EL (cell line): ENCODE measurements at places on chromosomes 5 and 9.
A peak's percentile ranks its signal among the peaks of the same experiment; 100 is the strongest.

DNA sequence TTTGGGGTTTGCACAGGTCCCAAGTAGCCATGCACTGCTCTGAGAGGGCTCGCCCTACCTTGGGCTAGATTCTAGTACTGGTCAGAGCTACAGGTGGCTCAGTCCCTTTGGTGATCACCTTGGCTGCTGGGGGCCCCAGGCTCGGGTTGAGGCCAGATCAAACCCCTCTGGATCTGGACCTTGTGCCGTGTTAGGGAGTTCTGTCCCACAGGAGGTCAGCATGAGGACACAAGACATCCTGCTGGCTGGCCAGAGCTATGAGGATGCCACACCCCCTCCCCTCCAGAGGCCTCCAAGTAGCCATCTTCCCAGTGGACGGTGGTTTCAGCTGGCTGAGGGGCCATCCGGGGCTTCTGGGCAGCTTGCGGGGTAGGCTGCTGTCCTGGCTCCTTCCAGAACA, 10.6 kb downstream of the CDK20 start:
- DNase-seq = no peak

GRCh38 chr5:91443023-91443422, 59.9 kb upstream of the ARRDC3 start:
- DNase-seq = peak; percentile 69

GRCh38 chr5:106363578-106363977, 1307.2 kb downstream of the EFNA5 start:
- DNase-seq = no peak

DNA sequence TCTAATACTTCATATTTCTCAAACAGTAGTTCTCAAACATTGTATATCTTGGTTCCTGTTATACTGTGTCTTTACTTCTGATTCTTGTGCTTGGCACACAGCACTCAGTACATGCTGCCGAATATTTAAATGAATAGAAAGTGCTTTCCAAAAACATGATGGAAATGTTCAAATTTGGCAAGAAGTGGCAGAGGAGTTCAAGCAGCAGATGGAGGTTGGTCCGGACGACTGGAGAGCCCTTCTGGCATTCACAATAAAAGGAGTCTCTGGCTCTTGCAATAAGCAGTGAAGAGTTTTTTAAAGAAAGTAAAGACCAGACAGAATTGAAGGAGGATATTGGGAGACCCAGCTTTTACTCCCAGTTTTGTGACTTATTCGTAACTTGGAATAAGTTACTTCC, 36.3 kb downstream of the TSTD2 start:
- no peak for DNase-seq

DNA sequence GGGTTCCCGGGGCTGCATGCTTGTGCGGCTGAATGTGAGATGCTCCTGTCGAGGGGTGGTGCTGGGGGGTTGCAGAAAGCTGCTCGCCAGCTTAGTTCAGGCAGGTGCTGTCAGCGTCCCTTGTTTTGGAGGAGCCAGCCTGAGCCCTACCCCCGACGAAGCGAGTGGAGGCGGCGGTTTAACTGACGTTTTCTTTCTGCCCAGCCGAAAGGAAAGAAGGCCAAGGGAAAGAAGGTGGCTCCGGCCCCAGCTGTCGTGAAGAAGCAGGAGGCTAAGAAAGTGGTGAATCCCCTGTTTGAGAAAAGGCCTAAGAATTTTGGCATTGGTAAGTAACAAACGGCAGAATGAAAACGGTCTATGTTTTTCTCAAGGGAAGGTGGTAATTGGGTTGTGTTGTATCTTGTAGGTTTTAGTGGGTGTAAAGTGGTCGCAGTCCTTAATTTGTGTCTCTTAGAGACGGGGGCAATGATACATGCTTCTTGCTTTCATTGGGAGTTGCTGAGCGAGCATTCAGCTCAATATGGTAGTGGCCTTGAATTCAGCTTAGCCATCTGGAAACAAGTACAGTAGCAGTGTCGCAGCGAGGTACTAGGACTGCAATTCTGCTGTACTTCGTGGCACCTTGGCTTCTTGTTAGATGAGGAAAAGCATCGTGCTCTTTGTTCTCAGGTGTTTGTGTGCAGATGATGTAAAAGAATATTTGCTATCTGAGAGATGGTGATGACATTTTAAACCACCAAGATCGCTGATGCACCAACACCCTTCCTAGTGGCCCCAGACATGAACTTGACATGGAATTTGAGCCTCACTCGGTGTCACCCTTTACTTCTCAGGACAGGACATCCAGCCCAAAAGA, 928 bp downstream of the RPL7A start:
- DNase-seq = no peak

DNA sequence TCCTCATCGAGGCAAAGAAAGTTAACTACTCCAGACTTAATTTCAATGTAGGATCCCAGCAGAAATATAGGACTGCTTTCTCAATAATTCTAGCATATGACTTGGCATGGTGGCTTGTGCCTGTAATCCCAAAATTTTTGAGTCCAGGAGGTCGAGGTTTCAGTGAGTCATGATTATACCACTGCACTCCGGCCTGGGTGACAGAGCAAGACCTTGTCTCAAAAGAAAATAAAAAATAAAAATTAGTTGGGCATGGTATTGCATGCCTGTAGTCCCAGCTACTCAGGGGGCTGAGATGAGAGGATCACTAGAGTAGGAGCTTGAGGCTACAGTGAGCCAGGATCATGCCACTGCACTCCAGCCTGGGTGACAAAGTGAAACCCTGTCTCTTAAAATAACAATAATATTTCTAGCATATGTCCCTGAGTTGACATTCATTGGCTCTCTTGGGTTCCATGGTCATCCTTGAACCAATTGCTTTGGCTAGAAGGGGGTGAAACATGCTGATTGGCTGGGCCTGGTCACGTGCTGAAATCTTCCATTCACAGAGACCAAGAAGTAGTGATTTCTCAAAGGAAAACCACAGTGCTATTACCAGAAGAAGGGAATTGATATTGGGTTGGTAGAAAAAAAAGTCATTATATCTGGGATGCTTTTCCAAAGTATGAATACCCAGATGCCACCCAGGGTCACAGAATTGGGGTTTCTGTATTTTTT, 31.6 kb upstream of the GARNL3 start:
- DNase-seq = peak; percentile 14

- peak; percentile 95 for DNase-seq
These were observed 199.3 kb upstream of the PDE4D start for GRCh38 chr5:60092671-60093422.

GRCh38 chr5:83586874-83587776, 115.6 kb downstream of the VCAN start:
- no peak for DNase-seq

DNA sequence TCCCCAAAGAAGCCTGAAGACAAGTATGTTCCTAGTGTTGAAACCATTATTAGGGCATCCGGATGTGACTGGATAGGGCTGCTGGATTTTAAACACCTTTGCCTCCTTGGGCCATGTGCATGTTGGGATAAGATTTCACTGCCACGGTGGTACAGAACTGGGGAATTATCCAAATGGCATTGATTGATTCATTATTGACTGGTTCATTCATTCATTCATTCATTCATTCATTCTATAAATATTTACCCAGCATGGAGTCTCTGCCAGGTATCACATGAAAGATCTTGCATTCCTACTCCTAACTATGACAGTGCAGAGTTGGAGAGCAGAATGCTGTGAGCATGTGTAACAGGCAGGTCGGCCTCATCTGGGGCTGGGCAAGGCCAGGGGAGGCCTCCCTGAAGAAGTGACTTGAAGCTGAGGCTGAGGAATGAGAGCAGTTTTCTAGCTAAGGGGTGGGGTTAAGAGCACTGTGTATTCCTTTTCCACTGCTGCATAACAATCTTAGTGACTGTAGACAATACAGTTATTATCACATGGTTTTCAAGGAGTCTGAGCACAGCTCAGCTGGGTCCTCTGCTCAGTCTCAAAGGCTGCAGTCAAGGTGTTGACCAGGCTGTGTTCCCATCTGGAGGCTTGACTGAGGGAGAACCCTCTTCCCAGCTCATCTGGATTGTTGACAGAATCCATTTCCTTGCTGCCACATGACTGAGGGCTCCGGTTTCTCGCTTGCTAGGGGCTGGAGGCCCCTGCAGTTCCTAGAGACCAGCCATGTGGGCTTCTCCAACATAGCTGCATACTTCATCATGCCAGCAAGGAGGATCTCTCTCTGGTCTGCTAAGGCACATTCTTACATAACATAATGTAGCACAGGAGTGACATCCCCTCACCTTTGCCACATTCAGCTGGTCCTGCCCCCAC, 35.7 kb downstream of the AK8 start:
- no peak for DNase-seq

DNA sequence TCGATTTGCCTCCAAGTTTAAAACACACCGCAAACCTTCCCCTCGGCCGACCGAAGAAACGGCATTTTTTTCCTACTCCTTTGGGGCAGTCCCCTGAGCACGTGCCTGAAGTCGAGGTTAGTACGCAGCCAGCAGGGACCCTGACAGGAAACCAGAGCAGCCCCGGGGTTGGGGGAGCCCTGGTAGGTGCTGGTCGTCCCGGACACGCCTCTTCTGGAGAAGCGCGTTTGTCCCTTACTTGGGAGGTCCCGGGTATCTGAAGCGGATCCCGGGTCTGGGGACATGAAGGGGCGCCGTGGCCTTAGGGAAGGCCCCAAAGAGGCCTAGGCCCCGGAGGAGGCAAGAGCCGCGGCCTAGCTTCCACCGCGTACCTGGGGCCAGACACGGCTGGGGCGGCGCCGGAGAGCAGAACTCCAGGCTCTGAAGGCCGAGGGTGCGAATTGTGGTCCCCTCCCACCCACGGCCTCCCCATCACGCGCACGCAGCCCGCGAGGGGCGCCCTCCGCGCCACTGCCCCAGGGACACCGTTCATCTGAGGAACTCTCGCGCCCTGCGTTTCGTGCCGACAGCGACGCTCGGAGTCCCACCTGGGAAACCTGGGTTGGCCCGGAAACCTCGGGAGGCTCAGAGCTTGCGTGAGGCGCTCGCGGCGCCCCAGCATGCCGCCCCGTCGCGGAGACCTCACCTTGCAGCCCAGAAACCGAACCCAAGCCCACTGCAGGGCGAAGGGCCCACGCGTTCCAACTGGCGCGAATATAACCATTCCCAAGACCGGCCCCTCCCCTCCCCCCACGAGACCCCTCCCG, 10.4 kb downstream of the OTP start:
- DNase-seq = no peak

GRCh38 chr9:93125331-93125894, 8.6 kb downstream of the NINJ1 start:
- DNase-seq = no peak

DNA sequence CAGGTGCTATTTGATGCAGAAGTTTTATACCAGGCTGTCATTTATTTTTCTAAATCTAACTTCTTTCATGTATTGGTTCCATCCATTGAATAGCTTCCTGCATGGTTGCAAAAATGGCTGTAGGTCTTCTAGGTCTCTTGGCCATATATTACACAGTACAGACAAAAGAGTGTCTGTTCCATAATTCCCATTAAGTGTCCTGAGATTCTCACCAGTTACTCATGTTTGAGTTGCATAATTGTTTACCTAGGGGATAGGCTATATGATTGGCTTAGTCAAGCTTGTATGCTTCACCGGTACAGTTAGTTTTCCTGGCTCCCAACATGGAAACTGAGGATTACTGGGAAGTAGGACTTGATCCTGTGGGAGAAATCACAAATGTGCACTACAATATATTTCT, 399.4 kb upstream of the NUDT12 start:
- DNase-seq = no peak

GRCh38 chr5:168728546-168729211, 149.5 kb upstream of the PANK3 start:
- no peak for DNase-seq

DNA sequence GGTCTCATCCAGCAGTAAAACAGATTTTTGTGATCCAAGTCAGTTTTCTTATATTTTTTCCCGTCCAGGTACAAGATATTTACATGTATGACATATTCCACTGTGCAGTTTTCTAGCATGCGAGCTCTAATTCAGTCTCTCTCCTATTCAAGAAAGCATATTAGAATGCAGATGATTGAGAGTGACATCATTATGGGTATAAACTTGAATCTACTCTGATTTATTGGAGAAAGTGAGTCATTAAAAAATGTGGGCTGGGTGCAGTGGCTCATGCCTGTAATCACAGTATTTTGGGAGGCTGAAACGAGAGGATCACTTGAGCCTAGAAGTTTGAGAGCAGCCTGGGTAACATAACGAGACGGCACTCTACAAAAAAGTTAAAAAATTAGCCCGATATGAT, 6.2 kb downstream of the FER start:
- DNase-seq = peak; percentile 82
